Endothelial cell of umbilical vein (primary cell): ENCODE measurements at places on chromosomes 1 and 21. TPM values are rescaled to one million over a fixed set of nuclear protein-coding genes. Genes with fewer than 3 reads are reported as not detected.

Gene PDC
- not detected in 2 replicates for total RNA-seq

DNA sequence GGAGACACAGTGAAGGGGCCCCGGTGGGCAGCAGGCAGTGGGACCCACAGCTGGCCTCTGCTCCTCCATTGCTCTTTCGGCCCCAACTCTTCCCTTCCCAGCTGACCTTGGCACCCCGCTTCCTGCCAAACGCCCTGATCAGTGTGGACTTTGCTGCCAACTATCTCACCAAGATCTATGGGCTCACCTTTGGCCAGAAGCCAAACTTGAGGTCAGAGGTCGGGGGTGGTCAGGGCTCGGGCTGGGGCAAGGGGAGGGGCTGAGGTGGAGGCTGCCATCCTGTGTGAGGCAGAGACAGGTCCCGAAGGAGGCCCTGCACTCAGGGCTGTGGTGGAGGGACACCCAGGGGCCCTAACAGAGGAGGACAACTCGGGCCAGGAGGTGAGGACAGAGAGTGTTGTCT, 13.7 kb downstream of the PODN start:
- DNase-seq = no peak

Gene ACTN2
- total RNA-seq = 0.28 and 0.55 TPM in 2 replicates

DNA sequence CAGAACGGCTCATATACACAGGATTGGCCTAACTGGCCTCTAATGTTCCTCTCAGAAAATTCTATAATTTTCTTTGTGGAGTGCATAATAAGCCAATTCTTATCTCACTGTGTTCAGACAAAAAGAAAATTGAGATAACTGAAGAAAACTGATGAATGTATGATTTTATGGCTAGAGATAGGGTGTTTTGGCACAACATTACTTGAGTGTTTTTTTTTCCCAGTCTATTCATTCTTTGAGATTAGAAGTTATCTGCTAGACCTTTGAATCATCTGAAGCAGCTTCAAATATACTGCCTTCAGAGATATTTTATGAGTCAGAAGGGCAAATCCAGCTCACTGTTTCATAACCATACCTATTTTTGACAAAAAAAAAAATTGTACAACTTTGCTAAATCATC, 85.6 kb downstream of the VAV3 start:
- no peak for DNase-seq

DNA sequence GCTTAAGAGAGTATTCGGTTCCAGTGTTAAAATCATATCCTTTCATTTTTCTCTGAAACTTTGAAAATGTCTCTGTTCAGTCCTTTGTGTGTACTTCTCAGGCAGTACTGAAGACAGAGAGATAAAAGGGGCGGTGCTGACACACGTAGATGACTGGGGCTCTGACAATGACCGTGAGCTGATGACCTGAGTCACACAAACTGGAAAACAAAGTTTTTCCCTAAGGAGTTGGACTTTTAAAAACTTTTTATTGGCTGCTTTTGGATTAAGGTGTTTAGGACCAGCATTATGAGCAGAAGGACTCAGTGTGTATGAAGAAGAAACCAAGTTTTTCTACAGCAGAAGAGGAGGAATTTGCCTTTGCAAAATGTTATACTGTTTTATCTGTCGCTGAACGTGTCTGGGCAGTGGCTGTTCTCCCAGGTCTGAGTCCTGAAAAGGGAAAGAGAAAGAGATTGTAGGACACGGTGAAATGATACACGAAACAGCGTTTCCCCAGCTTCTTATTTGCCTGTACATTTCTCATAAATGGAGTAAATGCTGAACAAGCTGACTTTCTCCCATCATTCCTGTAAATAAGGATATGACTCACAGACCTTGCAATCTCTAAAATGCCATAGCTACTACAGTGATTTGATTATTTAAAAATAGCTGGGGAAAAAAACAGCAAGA, 51.5 kb downstream of the MAP3K7CL start:
- DNase-seq = peak; percentile 90

Gene NFIA
- 41.3 and 47.0 TPM in 2 replicates for total RNA-seq

GRCh38 chr21:45355573-45355972, 49.4 kb upstream of the COL18A1 start:
- DNase-seq = no peak

DNA sequence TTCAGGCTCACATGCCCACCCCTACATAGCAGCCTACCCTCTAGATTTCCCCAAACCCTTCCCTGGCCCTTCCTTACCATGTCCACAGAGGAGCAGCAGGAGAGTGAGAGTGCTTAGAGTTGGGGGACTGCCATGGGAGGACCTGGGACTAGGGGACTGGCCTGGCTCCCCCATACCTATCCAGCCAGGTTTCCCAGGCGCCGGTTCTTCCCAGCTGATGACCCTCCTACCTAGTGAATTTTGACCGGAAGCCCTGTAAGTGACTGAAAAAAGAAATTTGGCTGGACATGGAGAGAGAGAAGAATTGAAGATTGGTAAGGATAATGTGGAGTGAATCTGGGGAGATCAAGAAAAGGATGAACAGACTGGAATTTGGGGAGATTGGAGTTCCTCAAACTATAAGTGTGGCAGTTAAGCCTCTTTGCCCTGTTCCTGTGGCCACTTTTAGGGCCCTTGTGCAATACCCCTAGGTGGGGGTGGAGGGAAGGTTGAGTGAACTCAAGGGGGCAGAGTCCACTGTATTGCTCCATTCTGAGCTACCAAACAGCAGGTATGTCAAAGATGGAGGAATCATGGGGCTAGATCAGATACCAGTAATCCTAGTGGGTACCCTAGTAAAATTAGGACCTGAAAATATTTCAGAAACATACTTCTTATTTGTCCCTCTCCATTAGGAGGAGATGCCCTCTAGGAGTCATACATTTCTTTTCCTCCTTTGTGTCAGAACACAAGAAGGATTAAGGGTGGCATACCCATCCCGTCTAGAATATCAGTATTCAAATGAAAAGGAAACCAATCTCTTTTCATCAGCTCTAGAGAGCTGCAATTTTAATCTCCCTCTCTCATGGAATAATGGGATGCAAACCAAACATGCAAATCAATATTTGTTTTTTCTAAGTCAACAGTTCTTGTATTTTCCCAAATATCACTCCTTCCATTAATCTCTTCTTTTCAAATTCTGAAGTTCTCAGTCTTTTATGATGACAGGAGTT, 1.2 kb downstream of the HJV start:
- DNase-seq = no peak

- no peak for DNase-seq
Observed at GRCh38 chr1:239237912-239238311, 148.5 kb upstream of the CHRM3 start.

DNA sequence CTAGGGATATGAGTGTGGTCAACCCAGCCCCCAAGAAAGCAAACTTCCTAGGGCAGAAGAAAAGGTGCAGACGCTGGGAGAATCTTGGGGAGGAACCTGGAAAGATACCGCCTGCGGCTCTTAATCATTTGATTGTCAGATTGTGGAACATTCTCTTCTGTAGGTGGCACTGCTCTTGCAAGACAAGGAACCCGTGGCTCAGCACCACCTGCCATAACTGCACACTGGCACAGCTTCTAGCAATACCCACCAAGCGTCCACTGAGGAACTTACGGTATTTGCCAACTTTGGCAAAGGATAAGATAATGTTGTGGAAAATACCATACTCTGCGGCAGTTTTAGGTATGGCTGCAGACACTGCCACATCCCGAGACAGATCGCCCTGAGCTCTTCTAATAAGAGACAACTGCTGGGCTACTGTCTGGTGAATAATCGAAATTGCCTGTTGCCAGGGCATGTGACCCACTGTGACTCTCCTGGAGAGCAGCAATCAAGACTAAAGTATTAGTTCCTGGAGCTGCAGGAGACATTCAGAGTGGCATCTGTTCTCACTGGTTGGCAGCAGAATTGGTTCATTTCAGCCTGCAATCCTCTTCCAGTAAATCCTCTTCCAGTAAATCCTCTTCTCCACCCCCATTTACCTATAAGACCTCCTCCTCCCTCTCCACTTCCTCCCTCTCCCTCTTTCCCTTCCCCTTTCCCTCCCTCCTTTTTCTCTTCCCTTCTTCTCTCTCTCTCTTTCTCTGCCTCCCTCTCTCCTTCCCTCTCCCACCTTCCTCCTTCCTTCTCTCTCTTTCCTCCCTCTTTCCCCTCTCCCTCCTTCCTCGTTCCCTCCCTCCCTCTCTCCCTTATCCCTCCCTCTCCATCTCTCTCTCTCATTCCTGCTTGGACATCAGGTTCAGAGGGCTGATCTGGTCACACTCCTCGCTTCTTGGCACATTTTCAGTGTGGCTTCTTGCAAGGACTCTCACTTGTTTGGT, 49.7 kb upstream of the B3GALT5 start:
- no peak for DNase-seq

Gene CASQ1
- total RNA-seq = not detected in 2 replicates

Gene CDC42BPA
- total RNA-seq = 88.1 and 92.6 TPM in 2 replicates

GRCh38 chr1:180096584-180097325, 57.9 kb upstream of the QSOX1 start:
- DNase-seq = no peak

Gene SPRR1A
- total RNA-seq = not detected in 2 replicates

DNA sequence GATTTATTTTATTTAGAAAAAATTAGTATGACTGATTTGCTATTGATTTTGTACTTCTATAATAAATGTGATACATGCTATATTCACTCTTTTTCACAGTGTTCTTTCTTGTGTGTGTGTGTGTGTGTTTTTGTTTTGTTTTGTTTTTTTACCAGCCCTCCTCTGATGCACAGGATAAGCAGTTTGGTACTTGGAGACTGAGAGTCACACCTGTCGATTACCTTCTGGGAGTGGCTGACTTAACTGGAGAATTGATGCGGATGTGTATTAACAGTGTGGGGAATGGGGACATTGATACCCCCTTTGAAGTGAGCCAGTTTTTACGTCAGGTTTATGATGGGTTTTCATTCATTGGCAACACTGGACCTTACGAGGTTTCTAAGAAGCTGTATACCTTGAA, 35.9 kb downstream of the TSNAX start:
- no peak for DNase-seq

DNA sequence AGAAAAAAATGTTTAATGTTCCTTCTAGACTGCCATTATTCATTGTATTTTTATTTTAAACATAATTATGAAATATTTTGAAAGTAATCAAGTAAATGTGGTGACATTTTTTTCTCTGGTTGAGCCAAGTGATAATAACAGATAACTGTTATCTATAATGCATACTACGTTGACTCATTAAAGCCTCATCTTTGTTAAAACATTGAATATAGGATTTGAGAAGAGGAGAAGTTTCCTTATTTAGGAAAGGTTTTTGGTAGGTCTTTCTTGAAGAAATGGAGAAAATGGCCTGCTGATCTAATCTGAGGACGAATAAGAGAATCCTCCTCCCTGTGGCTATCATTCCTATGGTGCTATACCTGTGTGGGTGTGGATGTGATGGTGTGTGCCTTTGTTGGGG, 89.0 kb downstream of the NFIA start:
- no peak for DNase-seq

DNA sequence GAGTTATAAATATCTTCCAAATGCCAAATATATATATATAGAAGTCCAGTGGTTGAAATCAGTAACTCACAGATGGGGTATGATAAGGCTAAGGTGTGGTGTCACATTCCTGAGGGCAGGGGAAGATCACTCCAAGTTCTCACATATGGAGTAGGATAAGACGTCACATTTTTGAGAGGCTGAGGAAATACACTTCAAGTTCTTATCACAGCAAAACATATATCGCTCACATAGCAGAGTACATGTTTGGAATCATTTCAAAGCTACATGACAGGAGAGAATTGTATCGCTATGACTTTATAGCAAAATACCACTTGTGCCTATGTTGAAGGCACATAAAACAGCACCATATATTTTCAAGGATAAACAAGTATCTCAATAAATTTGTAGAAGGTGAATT, 55.1 kb downstream of the RBM11 start:
- DNase-seq = no peak

- no peak for DNase-seq
Observed at GRCh38 chr1:112265931-112266330, 130.1 kb upstream of the CTTNBP2NL start.

Gene NPPB
- not detected in 2 replicates for total RNA-seq

Gene MYCBP
- 13.1 and 23.1 TPM in 2 replicates for total RNA-seq

DNA sequence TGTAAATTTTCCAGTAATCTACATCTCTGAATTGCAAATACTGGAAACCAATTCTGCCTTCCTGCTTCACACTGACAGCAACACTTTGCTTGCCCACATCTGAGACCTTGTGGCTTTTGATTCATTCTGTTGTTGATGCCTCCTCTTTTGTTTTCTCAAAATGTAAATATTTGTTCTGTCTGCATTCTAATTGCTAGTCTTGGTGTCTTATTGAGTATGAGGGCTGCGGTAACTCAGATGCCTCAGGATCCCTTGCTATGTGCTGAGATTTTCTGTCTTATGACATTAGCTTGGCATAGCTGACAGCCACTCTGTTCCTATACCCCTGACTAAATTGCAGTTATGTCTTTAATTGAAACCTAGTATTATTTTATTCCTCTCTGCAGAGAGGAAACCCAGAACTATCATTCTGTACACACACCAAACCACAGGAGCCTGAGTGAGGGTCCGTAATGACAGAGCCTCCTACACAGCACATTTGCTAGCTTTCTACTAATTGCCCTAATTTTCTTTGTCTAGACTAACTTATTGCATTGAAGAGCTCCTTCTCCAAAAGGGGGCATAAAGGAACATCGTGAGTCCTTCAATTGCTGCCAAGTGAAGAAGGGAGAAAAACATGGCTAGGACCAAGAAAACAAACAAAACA, 72.1 kb downstream of the GREM2 start:
- no peak for DNase-seq

Gene SYPL2
- total RNA-seq = not detected in 2 replicates

Gene FCRL5
- total RNA-seq = not detected in 2 replicates

Gene ILDR2
- total RNA-seq = not detected in 2 replicates

GRCh38 chr1:151854658-151855057, 1.1 kb upstream of the THEM5 start:
- DNase-seq = no peak

GRCh38 chr1:10228528-10228927, 18.2 kb downstream of the KIF1B start:
- DNase-seq = no peak

- no peak for DNase-seq
Observed at GRCh38 chr21:25700741-25701140, 34.0 kb downstream of the ATP5PF start.

Gene CYP4X1
- total RNA-seq = 2.3 and 3.7 TPM in 2 replicates

DNA sequence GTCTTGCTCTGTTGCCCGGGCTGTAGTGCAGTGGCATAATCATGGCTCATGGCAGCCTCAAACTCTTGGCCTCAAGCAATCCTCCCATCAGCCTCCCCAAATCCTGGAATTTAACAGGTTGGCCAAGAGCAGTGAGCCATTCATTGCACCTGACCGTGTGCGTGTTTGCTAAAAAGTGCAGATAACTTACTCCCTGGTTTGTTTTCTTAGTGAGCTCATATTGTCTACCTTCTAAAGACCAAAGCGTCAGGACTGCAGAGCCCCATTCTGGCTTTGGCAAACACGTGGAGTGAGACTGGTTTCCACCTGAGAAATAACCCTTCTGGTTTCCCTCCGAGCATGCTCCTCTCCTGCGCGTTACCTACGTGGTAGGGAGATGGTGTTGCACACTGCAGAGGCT, 32.2 kb upstream of the CA6 start:
- no peak for DNase-seq

GRCh38 chr1:87706779-87707228, 378.1 kb downstream of the LMO4 start:
- DNase-seq = no peak
